ENCODE measurements at places on chromosomes 13 and 19.

GRCh38 chr13:24129914-24130774 lies 30.4 kb upstream of the SPATA13 start:
- no peak for DNase-seq

DNA sequence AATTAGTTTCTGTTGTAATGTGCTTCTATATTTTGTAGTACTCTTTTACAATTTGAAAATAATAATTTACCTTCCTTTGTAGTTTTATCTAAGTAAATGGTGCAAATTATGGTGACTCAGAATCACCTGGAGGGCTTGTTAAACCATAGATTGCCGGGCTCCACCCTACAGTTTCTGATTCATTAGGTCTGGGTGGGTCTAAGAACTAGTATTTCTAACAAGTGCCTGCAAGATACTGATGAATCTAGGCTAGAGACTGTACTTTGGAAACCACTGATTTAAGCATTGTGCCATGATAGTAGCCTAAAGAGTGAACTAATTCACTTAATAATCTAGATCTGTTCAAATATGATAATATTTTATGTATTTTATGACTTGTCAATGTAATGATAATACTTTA lies 437.4 kb upstream of the SPRY2 start:
- DNase-seq = no peak

DNA sequence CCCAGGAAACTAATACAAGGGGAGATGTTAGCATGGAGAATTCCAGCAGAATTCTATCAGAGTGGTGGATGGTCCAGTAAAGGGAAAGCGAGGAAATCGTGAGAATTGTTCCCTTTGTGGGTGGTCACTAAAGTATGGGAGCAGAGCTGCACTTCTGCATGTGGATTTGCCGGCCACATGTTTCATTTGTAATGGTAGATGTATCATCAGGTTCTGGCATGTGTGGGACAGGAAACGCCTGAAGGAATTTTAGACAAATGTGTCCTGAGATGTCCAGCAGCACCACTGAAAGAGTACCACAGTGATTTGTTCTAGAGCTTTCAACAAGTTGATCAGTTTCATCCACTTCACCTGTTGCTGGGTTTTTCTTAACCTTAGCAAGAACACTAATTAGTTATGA lies 308.4 kb downstream of the SHISA2 start:
- no peak for DNase-seq

- no peak for DNase-seq
Measured at GRCh38 chr13:44278166-44278565, 95.5 kb upstream of the SERP2 start.

- no peak for DNase-seq
Measured at GRCh38 chr13:19182536-19182935, 912 bp upstream of the TUBA3C start.

DNA sequence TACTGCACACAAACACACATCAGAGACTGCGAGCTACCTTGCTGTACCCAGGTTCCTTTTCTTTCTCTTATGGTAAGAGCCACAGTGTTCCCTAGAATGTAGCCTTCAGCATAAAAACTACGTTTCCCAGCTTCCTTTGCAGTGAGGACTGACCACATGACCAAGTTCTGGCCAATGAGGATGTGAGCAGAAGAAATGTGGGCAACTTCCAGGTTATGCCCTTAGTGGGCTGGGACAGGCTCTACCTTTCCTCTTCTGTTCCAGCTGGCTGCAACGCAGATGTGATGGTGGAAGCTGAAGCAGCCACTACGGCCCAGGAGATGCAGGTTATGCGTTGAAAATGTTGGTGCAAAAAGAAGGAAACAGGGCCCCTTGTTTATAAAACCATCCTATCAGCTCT lies 27.5 kb downstream of the VRK3 start:
- DNase-seq = peak; percentile 45

DNA sequence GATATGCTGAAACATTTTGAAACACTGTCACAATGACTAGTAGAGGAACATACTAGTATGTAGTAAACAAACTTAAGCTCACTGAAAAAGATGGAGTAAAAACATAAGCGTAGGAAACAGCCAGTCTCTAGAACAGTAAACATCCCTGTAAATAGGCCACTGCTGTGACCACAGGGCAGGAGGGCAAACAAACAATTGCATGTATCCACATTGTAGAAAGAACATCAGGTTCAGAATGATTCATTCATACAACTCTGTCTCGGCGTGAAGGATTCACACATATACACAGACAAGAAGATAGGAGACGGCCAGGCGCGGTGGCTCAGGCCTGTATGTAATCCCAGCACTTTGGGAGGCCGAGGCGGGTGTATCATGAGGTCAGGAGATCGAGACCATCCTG lies 390.1 kb downstream of the IRS2 start:
- DNase-seq = no peak

GRCh38 chr19:17484520-17485185 lies 14.3 kb downstream of the SLC27A1 start:
- no peak for DNase-seq

DNA sequence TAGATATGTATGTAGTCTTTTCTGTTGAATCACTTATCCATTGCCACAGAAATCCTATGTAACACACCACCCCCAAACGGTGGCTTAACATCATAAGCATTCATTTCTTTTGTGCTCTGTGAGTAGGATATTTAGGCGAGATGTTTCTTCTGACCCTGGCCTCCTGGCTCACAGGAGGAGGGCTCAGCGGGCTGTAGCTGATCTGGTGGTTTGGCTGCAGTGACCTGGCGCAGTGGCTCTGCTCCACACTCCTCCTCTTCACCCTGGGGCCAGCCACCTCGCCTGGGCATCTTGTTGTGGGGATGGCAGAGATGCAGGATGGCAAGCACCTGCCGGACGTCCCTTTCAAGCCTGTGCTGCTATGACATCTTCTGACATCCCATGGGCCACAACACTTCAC lies 147.1 kb upstream of the IRS2 start:
- DNase-seq = no peak

DNA sequence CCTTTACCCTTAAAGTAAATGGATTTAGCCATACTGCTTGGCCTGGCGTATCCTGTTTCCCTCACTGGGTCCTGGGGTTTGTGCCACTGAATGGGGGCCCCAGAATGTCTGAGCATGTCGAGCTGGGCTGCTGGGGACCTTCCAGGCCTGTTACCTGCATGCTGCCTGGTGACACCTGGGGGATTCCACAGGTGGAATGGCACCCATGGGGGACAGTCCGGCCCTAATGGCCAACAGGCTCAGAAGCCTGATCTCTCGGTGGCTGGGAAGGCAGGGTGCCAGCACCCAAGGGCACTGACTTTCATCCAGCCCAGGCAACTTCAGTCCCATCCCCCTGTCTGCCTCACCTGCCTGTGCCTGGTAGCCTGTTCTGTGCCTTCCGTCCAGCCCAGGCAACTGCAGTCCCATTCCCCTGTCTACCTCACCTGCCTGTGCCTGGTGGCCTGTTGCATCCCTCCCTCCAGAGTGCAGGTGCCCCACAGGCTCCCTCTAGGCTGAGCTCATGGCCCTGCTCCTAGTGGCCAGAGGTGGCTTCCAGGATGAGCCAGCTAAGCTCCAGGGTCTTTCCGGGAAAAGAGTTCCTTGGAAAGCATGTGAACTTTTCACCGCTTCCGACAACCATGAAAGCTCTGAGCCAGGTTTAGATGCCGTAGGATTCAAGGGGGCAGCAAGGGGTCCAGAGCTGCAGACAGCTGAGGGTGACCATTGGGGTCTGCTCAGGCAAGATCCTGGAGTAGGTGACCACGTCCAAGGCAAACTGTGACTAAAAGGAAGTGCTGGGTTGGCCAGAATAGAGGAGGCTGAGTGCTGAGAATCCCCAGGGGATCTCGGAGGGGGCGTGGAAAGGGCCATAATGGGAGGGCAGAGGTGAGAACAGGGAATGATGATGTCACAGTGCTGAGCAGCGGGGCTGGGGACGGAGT lies 30.3 kb upstream of the ZNF492 start:
- DNase-seq = no peak

- no peak for DNase-seq
Measured at GRCh38 chr13:20424949-20425348, 100.7 kb downstream of the CRYL1 start.

GRCh38 chr13:77894743-77895142 lies 23.9 kb downstream of the EDNRB start:
- DNase-seq = no peak

GRCh38 chr13:25966086-25966485 lies 85.7 kb downstream of the SHISA2 start:
- no peak for DNase-seq

- DNase-seq = no peak
Measured at GRCh38 chr19:28437390-28438346, 775.3 kb downstream of the UQCRFS1 start.

DNA sequence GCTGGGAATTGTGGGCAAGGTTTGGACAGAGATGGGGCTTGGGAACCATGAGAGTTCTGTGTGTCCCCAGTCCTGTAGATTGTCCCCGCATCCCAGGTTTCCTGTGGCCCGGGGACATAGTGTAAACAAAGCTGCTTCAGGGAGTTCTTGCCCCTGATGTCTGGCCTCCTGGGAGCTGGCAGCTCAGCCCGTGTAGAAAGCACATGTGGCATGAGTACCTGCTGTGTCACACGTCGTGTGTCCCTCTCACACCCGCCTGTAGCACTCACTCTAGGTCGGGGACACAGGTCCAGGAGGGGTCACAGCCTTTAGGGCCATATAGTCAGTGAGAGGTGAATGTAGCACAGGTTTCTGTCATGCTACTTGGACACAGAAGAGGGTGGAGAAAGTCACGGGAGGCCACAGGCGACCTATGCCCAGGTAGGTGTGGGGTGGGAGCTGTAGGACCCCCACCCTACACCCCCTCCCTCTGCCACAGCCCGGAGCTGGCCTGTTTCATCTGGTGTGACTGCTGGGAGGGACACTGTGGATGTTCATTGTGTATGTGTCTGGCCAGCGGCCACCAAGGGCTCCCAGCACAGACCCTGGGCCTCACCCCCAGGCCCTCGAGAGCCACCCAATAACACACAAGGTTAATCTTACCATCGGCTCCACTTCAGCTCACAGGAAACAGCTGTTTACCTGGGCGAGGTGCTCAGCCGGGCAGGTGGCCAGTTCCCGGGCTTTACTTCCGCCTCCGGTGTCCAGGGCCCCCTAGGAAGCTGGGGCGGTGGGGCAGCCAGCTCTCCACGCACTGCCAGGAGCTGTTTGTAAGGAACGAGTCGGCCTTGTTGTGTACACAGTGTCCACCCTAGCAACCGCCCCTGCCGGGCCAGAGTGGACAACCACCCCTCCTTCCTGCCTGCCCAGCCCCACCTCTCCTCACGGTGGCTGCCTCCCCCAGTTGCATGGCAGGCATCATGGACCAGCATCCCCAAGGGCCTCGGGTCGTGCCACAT lies 49.7 kb downstream of the COMP start:
- DNase-seq = no peak

- no peak for DNase-seq
Measured at GRCh38 chr13:21117104-21117809, 55.9 kb upstream of the LATS2 start.

DNA sequence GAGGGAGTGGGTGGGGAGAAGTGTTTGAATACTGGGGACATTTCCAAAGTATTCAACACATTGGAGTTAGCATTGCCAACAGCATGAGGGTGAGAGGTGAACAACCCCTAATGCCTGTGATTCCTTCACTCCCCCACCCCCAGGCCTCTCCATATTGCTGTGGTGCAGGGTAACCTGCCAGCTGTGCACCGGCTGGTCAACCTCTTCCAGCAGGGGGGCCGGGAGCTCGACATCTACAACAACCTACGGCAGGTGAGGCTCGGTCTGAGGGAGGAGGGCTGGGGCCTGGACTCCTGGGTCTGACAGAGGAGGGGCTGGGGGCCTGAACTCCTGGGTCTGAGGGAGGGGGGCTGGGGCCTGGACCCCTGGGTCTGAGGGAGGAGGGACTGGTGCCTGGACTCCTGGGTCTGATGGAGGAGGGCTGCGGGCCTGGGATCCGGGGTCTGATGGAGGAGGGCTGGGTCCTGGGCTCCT lies 7.6 kb downstream of the BCL3 start:
- peak; percentile 24 for DNase-seq

GRCh38 chr13:68806125-68806524 lies 1301.5 kb upstream of the ATXN8OS start:
- DNase-seq = no peak

- DNase-seq = no peak
Measured at GRCh38 chr13:77616027-77616426, 80.5 kb downstream of the SCEL start.

- no peak for DNase-seq
Measured at GRCh38 chr13:79703772-79704171, 222.8 kb downstream of the NDFIP2 start.

DNA sequence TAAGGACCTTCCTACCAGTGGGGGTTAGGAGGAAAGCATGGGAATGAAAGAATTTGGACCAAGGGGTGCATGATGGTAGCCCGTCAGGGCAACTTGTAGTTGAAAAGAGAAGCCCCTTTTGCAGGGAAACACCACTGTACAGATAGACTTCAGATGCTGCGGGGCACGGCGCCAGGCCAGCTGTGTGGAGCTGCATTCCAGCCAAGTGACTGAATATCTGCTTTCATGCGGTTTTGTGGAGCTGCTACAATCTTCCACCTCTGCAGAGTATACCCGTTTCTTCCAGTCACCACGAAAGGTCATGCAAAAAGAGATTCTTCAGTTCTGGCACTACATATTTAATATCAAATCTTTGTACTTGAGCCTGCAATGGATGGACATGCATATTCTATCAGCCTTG lies 104.7 kb downstream of the RGCC start:
- DNase-seq = no peak

GRCh38 chr13:110397436-110398115 lies 90.5 kb downstream of the COL4A2 start:
- no peak for DNase-seq

GRCh38 chr13:59409211-59409610 lies 754.5 kb downstream of the DIAPH3 start:
- no peak for DNase-seq

DNA sequence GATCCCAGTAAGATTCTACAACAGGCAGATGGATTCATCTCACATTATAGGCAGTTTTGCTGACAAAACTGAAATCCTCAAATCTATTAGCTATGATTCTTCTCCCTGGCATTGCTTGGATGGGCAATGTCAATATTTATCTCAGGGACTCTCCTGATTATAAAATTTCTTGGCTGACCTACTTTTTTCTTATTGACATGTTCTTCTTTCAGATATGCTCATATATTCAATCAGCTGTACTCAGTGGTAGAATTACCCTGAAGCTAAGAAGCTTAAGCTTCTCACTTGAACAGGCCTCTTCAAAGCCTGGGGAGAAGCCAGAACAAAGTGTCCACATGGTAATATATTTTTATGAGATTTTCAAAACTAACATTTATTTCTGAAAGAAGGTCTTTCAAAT lies 513.6 kb downstream of the PCDH9 start:
- DNase-seq = no peak

DNA sequence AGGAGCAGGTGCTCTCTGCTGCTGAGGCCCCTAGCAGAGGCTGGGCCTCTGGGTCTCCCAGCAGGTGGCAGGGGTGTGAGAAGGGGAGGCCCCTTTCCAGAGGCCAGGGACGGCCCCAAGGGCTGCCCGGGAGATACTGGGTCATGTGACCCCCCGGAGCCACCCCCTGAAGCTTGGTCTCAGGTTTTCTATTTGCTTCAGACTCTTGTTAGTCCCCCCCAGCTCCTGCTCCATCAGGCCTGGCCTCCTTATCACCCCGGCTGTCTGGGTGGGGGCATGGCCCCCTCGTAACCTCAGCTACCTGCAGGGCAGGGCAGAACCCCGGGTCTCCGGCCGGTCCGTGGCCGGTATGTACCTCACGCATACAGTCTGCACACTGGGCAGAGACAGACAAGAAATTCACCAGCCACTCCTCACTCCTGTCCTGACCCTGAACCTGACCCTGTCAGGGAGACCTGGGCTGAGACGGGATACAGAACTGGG lies 13.2 kb upstream of the TCF3 start:
- no peak for DNase-seq

GRCh38 chr13:95689582-95689926 lies 12.6 kb downstream of the DNAJC3 start:
- no peak for DNase-seq

- DNase-seq = no peak
Measured at GRCh38 chr13:49580980-49581680, 4.2 kb downstream of the RCBTB1 start.
